ENCODE measurements at places on chromosomes 2 and 18.
A peak's percentile ranks its signal among the peaks of the same experiment; 100 is the strongest.

DNA sequence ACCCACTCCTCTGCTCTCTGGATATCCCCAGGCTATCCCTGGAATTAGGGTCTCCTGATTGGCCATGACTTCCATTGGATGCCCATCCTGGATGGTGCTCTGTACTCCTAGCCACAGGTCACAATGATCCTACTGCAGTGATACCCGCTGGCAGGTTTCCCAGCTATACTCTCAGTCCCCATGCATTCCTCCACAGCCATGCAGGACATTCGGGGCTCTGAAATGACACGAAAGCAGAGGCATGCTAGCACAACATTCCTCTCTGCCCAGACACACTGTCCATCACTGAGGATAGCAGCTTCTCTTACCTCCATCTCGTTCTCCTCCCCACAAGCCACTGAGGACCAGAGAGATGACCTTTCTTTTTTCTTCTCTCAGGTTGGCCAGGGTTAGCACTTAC lies 51.7 kb upstream of the SPATS2L start:
- no peak for DNase-seq

- DNase-seq, result peak; percentile 57
These were observed 39.4 kb downstream of the SH2D6 start for GRCh38 chr2:85457877-85458316.

DNA sequence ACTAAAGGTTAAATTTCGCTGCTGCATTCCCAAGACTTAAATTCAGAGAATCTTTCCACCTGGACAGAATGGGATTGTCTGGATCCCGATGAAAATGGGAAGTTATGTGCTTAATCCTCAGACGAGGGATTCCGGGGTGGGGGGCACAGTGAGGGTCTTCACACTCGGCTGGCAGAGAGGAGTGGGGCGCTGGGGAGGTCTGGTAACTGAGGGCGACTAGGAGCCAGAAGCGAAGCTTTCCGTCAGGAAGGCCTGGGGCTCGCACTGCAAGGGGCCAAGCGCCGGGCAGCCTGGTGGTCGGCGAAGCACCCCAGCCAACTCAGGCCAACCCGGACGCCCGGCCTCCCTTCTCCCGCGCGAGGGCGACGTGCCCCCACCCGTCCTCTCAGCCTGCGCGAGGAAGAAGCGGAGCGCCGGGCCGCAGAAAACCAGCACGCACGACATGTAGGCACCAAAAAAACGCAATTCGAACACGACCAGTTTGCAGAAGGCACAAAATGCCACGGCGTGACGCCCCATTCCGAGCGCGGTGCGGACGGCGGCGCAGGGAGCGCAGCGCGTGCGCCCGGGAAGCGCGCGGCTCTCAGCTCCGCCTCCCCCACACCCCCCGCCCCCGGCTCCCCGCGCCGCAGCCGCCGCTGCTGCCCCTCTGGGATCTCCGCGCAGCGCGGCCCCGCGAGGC lies 188.1 kb downstream of the ZEB2 start:
- no peak for DNase-seq

DNA sequence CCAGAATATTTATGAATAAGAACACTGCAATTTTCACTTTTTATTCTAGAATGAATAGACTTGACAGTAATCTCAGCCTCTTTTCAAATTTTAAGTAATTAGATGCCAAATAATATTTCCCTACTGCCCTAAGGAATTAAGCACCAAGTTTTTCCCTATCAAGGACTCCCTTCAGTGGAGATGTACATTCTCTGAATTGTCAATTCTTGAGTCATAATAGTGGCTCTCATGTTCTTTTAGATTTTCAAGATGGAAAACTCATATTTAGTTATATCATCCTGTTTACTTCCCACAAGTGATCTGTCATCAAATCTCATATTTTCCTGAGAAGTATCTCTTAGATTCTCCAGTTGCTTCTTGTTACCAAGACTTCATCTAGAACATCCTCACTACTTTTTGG lies 1248.9 kb upstream of the CHAC2 start:
- DNase-seq, result no peak

GRCh38 chr2:223647258-223647952 lies 45.2 kb upstream of the SCG2 start:
- DNase-seq, result no peak

GRCh38 chr2:5894355-5894754 lies 202.2 kb downstream of the SOX11 start:
- no peak for DNase-seq

DNA sequence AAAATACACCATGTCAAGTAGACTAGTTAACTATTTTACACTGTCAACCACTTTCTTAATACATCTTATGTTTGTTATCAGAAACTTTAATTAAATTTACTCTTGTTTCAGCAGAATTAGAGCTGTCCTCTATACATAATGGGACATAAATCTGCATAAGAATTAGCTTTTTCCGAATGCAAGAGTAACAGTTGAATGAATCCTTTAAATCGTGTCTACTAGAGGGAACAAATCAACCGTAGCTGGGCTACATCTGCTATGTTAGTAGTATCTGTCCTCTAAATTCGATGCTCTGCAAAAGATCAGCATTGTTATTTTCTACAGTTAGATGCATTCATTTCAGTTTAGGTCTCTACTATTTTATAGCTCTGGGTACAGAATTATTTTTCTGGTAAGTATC lies 1090.6 kb downstream of the DPP10 start:
- DNase-seq, result no peak

GRCh38 chr2:74863802-74864248 lies 29.9 kb downstream of the HK2 start:
- DNase-seq, result no peak

- no peak for DNase-seq
These were observed at the start of gene THSD7B for GRCh38 chr2:136765256-136766072. Gene THSD7B, plus strand, starts transcription at chr2:136765545. Its CDS starts 116,634 bp downstream, at chr2:136882179.

DNA sequence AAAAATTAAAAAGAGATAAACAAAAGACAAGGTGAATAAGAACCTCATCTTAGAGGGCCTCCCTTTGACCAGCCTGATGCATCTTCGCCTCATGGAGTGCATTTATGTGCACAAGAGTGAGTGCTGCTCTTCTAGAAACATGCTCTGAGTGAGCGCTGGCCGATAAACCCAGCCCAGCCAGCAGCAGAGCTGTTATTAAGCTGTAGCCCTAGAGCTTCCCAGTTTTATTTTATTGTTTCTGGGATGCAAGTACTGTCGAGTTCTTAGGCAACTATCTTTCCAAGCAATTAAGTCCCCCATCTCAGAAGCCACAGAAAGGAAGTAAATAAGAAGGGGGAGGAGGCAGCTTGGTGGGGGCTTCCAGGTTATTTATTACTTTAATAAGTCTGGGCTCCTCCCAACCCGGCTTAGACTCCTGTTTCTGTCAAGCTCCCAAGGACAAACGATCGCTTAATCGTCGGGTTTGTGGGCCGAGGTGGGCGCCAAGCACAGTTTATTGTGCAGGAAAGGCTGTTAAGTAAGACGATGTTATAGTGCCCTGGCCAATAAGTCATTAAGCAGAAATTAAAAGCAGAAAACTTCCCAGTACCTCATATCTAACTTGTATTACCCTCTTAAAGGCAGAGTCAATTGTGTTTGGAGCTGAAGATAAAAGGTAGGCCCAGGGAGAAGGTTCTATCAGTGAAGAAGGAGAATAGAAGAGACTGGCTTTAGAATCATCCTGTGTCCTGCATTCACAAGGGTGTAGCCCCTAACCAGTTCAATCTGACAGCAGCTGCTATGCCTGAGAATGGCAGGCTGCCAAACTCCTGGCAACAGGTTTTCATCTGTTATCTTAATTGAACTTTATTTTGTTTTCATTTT lies 176.3 kb downstream of the PIK3C3 start:
- DNase-seq, result peak; percentile 50

GRCh38 chr18:78584459-78585022 lies 395.1 kb upstream of the SALL3 start:
- DNase-seq, result no peak

GRCh38 chr2:112150447-112150846 lies 12.3 kb downstream of the FBLN7 start:
- no peak for DNase-seq

DNA sequence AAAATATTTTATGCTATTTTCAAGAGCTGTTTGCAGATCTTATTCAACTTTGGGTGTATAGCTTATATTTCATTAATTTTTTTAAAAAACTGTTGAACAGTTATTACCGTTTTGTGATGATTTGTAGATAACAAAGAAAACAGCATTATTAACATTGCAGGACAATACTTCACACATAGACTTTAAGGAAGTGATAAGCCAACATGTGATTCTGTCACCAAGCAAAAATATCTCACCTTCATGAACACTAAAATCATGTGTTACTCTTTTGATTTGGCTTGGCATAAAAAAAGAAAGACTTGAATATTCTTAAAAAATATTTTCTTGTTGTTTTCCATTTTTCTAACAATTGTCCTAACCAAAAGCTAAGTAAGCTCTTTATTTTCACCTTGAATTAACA lies 33.0 kb downstream of the SLC35F5 start:
- no peak for DNase-seq

DNA sequence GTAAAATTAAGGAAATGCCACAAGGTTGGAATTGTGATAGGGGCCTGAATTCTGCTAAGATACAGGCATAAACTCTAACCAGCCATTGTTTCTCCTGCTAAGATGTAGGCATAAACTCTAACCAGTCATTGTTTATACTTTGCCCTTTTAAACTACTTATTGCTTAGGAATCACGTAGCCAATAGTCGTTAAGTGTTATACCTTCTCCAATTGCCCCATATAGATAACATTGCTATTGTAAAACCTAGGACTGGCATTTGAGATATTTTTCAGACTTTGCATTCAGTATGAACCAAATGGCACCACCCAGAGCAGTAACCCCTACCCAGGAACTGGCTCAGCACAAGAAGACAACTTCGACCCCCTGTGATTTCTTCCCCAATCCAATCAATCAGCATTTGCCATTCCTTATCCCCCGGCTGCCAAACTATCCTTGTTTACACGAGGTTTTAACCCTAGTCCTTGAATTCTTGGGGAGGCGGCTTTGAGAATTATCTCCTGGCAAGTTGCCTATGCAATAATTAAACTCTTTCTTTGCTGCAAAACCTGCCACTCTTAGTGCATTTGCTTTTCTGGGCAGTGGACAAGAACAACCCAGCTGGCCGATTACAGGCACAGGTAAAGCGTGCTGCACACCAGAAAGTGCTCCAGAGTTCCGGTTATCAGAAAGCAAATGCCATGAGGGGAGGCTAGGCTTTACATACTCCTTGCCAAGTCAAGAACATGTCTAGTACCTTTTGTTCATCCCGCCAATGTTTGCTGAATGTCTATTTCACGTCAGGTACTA lies 167.6 kb downstream of the LAMA1 start:
- no peak for DNase-seq

- DNase-seq, result no peak
These were observed 583.0 kb downstream of the IRS1 start for GRCh38 chr2:226216575-226216974.

GRCh38 chr2:44957656-44958327 lies 16.3 kb downstream of the SIX3 start:
- no peak for DNase-seq
